Renal cortex interstitium (tissue), 15 donors: ENCODE measurements at places on chromosomes 13 and 19.

GRCh38 chr13:54175466-54175865, 1146.9 kb downstream of the OLFM4 start:
- no peak for DNase-seq

GRCh38 chr13:37069597-37070103, 10.2 kb upstream of the SUPT20H start:
- no peak for DNase-seq

GRCh38 chr19:42343344-42344110, 18.1 kb downstream of the MEGF8 start:
- DNase-seq: no peak

DNA sequence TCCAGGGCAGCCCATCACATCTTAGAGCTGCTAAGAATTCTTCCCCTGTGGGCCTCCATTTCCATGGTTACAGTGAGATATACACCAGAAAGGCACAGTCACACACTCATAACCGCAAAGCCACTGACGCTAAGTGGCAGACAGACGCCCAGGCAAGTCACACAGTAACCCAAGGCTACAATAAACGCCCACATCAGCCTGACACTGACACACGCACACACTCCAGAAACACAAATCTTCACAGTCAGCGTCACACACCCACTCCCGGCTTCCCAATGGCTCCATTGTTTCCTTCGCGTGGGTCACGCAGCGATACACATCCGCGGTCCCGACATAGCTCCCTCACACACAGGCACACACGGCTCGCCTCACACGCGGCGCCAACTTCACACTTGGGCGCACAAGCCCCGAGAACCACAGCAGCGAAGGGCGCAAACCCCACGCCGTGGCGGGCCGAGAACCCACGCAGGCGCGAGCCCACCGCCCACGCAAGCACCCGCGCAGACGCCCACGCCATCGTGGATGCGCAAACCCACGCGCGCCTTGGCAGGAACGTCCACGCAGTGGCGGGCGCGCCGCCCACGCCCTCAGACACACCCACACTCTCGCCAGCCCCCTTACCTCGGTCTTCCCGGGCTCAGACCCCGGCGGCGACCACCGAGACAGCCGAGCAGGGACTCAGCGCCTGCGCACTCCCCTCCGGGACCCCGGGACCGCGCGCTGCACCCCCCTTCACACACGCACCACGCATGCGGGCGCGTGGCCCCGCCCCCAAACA, at the start of gene ZNF667:
ZNF667 (minus strand) TSS at position 695 of the 778 bp plus-strand sequence. CDS start 14,975 bp downstream, outside the sequence.
- DNase-seq: peak; percentile 54

GRCh38 chr19:41425174-41426115, 1.7 kb downstream of the B3GNT8 start:
- DNase-seq: no peak

DNA sequence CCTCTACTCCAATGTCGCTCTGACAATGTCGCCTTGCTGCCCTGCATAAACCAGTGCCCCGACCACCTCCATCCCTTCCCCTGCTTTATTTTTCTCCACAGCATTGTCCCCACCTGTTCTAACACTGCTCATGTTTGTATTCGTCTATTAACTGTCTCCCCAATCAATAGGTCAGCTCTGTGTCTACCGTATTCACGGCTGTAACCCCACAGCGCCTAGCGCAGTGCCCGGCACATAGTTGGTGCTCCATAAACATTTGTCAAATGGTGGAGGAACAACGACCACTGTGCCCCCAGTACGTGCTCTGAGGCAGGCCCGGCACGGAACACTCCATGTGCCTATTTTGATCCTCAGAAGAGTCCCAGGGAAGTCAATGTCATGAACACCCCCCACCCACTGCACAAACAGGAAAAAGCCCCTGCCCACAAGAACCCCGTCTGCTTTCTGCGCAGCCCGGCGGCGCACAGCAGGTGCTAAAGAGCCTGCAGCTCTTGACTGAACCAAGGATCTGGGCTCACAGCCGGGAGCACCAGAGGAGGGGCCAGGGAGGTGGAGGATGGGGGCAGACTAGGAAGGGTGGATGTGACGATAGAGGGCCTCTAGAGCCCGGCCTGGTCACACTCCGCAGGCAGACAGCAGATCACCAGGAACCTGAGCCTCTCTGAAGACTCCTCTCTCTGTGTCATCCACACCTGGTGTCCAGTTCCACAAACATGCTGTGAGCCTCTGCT, 1.8 kb upstream of the CEACAM16 start:
- no peak for DNase-seq

DNA sequence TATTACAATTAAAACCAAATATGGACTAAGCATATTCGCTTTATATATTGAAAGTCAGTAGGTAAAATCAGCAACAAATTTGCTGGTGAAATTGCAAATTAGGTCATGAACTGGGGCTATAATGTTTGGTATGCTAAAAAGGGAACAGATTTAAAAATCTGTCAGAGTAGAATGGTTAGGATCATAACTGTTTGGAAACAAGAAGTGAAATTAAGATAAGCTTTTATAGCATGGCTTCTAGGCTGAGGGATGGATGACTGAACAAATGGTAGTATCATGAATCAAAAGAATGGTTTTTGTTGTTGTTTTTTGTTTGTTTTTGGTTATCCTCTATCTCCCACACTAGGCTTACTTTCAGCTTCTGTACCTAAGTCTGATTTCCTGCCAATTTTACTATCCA, 1090.4 kb downstream of the PCDH9 start:
- DNase-seq: no peak

GRCh38 chr13:46640843-46641242, 87.9 kb downstream of the LRCH1 start:
- no peak for DNase-seq

DNA sequence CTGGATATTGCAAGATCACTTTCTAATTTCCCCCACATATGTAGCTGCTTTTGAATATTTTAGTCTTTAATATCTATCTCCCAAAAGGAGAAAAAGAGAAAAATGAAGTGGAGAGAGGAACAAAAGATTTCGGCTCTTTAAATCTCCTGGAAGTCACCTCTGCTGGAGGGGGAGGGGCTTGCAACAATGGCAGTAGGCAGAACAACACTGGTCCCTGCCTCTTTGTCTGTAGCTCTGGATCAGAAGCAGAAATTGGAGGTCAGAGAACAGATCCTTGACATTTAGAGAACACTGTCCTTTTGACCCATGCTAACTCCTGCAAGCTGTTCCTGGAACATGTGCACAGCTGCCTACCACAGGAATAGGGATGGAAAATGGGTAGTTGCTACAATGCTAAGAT, 86.7 kb upstream of the GPR12 start:
- no peak for DNase-seq

- no peak for DNase-seq
Measured at GRCh38 chr19:39915848-39916215, 18.6 kb downstream of the FCGBP start.

- no peak for DNase-seq
Measured at GRCh38 chr13:21219036-21219381, 42.6 kb downstream of the MRPL57 start.

DNA sequence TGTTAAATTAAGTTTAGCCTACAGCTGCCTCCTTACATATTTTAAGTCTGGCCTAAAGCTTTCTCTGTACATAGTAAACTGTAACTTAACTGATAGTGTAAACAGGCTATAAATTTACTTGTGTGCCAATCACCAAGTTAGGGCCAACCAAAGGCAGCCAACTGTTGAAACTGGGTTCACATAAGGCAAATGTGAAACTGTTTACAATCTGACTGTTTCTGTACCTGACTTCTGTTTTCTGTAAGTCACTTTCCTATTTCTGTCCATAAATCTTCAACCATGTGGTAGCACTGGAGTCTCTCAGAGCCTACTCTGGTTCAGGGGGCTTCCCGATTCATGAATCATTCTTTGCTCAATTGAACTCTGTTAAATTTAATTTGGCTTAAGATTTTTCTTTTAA, 103.1 kb downstream of the RAP2A start:
- no peak for DNase-seq

DNA sequence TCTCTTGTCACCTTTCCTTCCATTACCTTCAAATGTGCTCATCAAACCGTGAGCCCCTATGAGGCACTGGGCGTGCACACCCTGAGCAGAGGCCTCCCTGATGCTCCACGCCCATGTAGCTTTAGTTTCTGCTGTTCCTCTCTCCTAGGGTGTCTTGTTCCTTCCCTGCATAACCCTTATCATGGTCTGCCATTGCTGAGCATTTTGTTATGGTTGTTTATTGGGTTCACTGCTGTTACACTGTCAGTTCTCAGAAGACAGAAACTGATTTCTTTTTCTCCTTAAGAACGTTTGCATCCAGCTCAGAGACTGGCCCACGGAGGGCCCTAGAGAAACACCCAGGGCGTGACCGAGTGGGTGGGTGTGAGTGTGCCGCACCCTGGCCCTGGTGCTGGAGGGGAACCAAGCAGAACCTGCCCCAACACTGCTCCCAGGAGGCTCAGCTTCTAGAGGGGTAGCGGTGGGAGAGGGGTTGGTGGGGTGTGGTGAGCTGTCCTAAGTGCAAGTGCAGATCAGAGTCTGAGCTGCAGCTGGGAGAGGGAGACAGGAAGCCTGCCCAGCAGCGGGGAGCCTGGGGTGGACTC, 61.4 kb upstream of the URI1 start:
- no peak for DNase-seq

DNA sequence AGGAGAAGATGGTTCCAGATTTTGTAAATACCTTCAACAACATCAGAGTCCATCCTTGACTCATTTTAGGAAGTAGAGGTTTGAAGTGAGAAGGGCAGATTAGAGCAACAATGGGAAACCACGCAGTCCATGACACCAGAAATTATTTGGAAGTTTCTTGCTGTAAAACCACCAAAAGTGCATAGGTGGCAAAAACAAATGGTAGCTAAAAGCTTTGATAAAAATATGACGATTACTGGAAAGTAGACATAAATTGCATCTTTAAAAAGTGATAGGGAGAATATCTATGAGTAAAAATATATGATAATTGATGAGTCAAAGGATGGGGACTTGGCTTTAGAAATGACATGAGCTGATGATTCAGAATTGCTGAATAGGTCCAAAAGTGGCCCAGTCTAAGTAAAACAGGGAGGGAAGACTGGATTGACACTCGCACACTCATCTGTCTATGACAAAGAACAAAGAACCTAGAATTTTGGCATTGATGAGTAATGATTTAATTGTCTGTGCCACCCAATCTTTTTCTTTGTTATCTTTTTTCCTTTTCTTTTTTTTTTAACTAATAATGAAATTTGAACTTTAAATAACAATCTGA, 472.2 kb downstream of the MYO16 start:
- no peak for DNase-seq

GRCh38 chr19:43625918-43626579, 6.6 kb upstream of the ZNF428 start:
- DNase-seq: no peak

DNA sequence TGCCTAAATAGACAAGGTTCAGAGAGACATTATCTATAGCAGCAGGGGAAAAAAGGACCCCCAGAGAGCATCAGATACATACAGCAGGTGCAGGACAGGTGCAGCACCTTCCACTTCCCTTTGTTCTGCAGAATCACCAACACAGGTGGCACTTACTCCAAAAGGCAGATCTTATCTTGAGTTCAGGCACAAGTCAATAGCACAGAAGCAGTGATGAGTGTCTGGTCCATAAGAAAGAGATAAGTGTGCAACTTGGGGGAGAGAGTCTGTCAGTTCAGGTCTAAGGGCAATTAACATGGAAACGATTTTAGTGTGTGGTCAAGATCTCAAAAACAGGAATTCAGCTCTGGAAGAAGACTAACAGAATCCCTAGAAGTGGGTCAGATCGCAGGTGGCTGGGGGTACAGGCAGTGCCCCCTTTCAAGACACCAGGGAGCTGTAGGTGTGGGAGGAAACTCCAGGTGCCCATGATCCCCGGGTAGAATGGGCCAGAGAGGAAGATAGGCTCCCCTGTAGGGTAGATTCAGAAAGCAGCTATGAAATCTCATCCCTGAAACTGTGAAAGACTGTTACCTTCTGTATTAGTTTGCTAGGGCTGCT, 40.6 kb downstream of the TNFSF11 start:
- DNase-seq: no peak

- DNase-seq: no peak
Measured at GRCh38 chr19:900302-901111, 7.2 kb downstream of the RNU6-9 start.

DNA sequence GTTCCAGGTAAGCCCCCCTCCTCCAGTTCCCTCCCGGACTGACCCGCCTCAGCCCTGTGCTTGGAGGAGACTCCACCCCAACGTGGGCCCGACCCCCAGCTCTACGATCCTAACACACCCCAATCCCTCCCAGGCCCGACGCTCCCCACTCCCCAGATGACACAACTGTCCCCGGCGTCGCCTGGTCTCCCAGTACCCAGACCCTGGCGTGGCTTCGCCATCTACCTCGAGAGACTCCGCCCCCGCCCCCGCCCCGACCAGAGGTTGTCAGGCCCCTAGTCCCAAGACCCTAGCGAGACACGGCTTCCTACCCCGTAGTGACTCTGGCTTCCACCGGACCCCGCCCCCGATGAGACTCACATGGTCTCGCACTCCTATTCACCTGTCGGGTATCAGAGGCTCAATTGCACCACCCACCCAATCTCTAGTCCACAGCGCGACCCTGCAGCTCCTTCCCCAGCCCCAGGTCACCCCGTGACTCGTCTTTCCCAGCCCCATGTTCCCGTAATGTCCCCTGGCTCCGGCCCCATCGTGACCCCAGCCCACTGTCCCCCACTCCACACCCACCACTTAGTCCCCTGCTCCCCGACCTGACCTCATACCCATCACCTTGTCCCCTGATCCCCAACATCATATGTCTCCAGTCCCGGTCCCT, 2.9 kb downstream of the CD37 start:
- DNase-seq: no peak

GRCh38 chr13:61030445-61030844, 385.2 kb downstream of the PCDH20 start:
- DNase-seq: no peak

- DNase-seq: no peak
Measured at GRCh38 chr19:13099073-13099999, 3.3 kb downstream of the LYL1 start.

GRCh38 chr19:1259206-1259875, 9.8 kb upstream of the CIRBP start:
- DNase-seq: no peak

GRCh38 chr19:35717665-35718344, at the start of gene KMT2B:
Gene KMT2B, plus strand, starts transcription at chr19:35718003. Its CDS starts 16 bp downstream, at chr19:35718019.
- DNase-seq: peak; percentile 92

DNA sequence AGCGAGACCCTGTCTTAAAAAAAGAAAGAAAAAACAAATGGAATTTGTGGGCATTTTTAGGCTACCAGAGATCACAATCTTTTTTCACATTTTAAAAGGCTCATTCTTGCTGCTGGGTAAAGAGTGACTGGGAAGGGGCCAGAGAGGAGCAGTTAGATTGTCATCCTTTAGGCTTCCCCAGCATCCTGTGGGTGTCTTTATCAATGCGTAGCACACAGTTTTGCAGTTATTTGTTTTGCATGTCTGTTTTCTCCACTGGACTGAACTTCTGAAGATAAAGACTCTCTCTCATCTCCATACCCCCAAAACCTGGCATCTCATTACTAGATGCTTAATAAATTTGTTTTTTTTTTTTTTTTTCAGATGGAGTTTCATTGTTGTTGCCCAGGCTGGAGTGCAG, 2.1 kb upstream of the UTP14C start:
- DNase-seq: no peak
